H1 (cell line): ENCODE measurements at places on chromosomes 13 and 19. TPM values are rescaled to one million over a fixed set of nuclear protein-coding genes. Genes with fewer than 3 reads are reported as not detected.
A peak's percentile ranks its signal among the peaks of the same experiment; 100 is the strongest.

GRCh38 chr19:58558066-58558622, at the start of gene UBE2M:
Gene UBE2M (minus strand): TSS chr19:58558611. CDS start chr19:58558381, 230 bp downstream.
- H3K36me3 ChIP-seq, result peaks cover 10% of the 10 kb centered on the region
- H3K27me3 ChIP-seq, result no peaks in the 10 kb centered on the region; the same call in 1 of the 2 replicates
- DNase-seq, result no peak
- no peaks in the 10 kb centered on the region for H3K4me1 ChIP-seq
- peak within 1 kb of the TSS; percentile 98 for H3K27ac ChIP-seq

- H3K27ac ChIP-seq, result no peak overlapping the region
- DNase-seq, result no peak
- no peak overlapping the region for H3K4me3 ChIP-seq
- H3K4me1 ChIP-seq, result no peaks in the 10 kb centered on the region
- H3K36me3 ChIP-seq, result no peaks in the 10 kb centered on the region
These were observed 110.3 kb upstream of the ABCC4 start for GRCh38 chr13:95411428-95412040.

- H3K4me1 ChIP-seq, result no peaks in the 10 kb centered on the region
- no peak for DNase-seq
- H3K27ac ChIP-seq, result no peak overlapping the region
- H3K4me3 ChIP-seq, result no peak overlapping the region
- no peaks in the 10 kb centered on the region for H3K27me3 ChIP-seq
- H3K36me3 ChIP-seq, result no peaks in the 10 kb centered on the region
These were observed 99.6 kb upstream of the HTR2A start for GRCh38 chr13:46996316-46997030.

- H3K4me3 ChIP-seq, result no peak overlapping the region
- no peaks in the 10 kb centered on the region for H3K4me1 ChIP-seq
- no peaks in the 10 kb centered on the region for H3K27me3 ChIP-seq
- no peak for DNase-seq
- no peak overlapping the region for H3K27ac ChIP-seq
These were observed 150.6 kb downstream of the KCTD12 start for GRCh38 chr13:76735641-76736040.

DNA sequence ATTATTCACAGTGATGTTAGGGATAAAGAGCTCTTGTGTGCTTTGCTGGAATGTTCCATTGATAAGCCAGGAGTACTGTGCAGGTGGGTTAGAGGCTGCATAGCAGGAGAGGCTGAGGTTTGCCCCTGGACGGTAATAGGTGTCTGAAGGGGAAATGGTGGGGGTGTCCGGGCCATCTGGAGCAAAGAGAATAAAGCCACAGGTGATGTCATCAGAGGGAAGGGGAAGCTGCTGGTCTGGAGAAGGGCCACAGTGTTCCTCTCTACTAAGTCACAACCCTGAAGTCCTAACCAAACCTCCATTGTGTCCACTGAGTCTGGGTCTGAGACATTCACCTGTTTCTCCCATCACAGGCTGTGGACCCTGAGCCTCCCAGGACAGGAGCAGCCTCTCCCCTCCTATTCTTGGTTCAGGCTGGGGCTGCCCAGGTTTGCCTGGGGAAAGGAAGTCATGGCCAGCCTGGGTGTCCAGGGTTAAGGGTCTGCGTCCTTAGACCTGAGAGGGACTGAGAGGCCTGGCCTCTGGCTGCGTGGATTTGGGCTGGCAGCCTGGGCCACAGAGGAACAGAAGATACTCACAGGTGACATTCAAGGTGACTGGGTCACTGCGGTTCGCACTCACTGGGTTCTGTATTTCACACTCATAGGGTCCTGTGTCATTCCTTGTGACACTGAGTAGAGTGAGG, 6.8 kb downstream of the CEACAM1 start:
- no peak overlapping the region for H3K4me3 ChIP-seq
- no peaks in the 10 kb centered on the region for H3K4me1 ChIP-seq
- DNase-seq, result no peak
- H3K27ac ChIP-seq, result no peak overlapping the region
- no peaks in the 10 kb centered on the region for H3K36me3 ChIP-seq
- no peaks in the 10 kb centered on the region for H3K27me3 ChIP-seq

- H3K27ac ChIP-seq, result no peak overlapping the region
- no peaks in the 10 kb centered on the region for H3K27me3 ChIP-seq
- no peaks in the 10 kb centered on the region for H3K4me1 ChIP-seq
- DNase-seq, result no peak
- H3K4me3 ChIP-seq, result no peak overlapping the region
These were observed 48.2 kb downstream of the DPY19L3 start for GRCh38 chr19:32453736-32454135.

GRCh38 chr13:30274083-30274482, 33.3 kb downstream of the KATNAL1 start:
- no peak for DNase-seq
- H3K27ac ChIP-seq, result no peak overlapping the region
- no peaks in the 10 kb centered on the region for H3K27me3 ChIP-seq
- no peak overlapping the region for H3K4me3 ChIP-seq

- no peaks in the 10 kb centered on the region for H3K4me1 ChIP-seq
- H3K4me3 ChIP-seq, result no peak overlapping the region
- H3K36me3 ChIP-seq, result no peaks in the 10 kb centered on the region
- no peak overlapping the region for H3K27ac ChIP-seq
- no peak for DNase-seq
- peaks cover 6% of the 10 kb centered on the region; the same call in 1 of the 2 replicates for H3K27me3 ChIP-seq
These were observed 3.0 kb upstream of the PLIN4 start for GRCh38 chr19:4521170-4521887.

- no peaks in the 10 kb centered on the region for H3K27me3 ChIP-seq
- H3K36me3 ChIP-seq, result no peaks in the 10 kb centered on the region
- DNase-seq, result no peak
- H3K4me1 ChIP-seq, result peaks cover 25% of the 10 kb centered on the region
- H3K27ac ChIP-seq, result peak overlapping the region; percentile 62; the same call in 1 of the 2 replicates
- H3K4me3 ChIP-seq, result peak overlapping the region; percentile 3; the same call in 1 of the 2 replicates
These were observed 2.9 kb upstream of the ZIC5 start for GRCh38 chr13:99974296-99974938.

DNA sequence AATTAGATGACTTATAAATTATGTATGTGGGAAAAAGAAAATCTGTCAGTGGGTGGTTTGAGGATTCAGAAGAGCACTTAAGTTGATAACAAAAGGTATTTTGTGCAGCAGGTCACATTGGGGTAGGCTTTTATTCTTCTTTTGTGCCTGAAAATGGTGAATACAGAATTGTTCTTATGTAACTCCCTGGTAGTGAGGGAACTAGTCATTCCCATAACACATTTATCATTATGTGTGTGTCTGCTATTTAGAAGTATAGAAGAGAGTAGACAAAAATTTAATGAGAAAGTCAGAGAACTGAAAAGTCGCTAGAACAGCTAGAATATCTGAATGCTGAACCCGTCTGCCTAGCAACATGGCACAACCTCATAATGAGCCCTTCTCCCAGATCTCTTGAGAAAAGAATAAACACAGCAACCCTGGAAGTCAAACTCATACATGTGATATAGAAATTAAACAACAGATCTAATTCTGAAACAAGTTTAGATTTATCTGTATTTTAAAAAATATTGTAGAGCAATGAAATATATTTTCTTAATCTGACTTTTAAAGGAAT, 111.8 kb upstream of the EDNRB start:
- H3K4me1 ChIP-seq, result no peaks in the 10 kb centered on the region
- no peak for DNase-seq
- no peaks in the 10 kb centered on the region for H3K27me3 ChIP-seq

DNA sequence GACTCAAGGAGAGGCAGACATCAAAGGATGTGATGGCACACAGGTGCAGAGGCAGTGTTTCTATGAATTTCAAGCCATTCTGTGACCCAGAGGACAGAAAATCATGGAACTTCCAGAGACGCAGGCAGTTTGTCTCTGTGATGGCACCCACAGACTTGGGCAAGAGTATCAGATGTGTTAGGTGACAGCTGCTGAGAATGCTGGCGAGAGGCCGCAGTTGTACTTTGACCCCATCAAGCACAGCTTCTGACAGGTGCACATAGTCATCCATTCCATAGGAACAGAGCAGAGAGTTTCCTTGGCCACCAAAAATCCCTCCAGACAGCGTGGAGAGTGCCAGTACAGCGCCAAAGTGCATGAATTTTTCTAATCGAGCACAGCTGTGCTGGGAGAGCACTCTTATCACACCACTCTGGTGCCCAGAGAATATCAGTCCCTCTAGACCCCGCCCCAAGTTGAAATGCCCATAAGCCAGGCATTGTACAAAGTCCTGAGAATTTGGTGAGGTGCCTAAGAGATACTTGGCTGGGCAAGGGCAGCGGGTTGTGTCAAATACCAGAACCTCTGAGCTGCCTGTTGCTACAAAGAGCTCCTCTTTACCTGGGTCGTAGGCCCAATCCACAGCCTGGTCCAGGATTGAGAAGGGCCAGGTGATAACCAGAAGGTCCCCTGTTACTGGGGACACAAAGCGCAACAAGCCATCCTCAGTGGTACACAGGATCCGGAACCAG, 12.4 kb downstream of the WDR87 start:
- no peak overlapping the region for H3K4me3 ChIP-seq
- H3K4me1 ChIP-seq, result no peaks in the 10 kb centered on the region
- H3K27me3 ChIP-seq, result no peaks in the 10 kb centered on the region
- no peaks in the 10 kb centered on the region for H3K36me3 ChIP-seq

PALM gene
- total RNA-seq, result 16.5 TPM in 2 replicates

ZNF587B gene
- total RNA-seq, result 53.7 and 60.1 TPM in 2 replicates

ZNF558 gene
- 4.3 and 4.6 TPM in 2 replicates for total RNA-seq

AKT2 gene
- total RNA-seq, result 137 and 151 TPM in 2 replicates

ZNF813 gene
- 22.1 and 22.4 TPM in 2 replicates for total RNA-seq

ZNF260 gene
- total RNA-seq, result 30.7 and 32.3 TPM in 2 replicates

ZC3H4 gene
- 92.0 and 104 TPM in 2 replicates for total RNA-seq
